ENCODE measurements at places on chromosomes 7 and 10.

DNA sequence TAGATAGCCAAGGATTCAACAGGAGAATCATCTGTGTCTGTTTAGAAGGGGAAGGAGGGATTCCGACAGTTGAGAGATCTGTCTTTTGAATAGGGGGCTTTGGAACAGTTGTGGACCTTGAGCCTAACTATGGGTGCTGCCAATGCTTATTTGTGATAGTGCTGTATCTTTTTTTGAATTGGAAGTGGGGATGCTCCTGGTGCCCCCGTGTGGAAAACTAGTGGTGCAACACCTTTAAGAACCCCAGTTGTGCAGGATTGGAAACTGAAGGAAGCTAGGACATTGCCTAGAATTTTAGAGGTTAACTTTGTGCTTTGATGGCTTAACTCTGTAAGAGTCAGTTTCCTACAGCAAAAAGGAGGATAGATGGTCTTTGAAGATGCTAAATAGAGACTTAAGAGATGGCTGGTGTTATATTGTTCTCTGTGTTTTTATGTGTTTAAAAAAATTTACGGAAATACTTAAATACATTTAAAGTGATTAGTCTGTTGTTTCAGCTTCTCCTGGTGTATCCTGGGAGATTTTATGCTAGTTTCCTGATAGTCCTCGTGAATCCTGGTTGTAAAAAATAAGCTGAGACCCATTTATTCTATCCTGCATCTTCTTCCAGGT is 69.3 kb downstream of the AP3M1 start:
- no peak for DNase-seq

- no peak for DNase-seq
These were observed 367.7 kb upstream of the SEMA3D start for GRCh38 chr7:85554236-85555178.

DNA sequence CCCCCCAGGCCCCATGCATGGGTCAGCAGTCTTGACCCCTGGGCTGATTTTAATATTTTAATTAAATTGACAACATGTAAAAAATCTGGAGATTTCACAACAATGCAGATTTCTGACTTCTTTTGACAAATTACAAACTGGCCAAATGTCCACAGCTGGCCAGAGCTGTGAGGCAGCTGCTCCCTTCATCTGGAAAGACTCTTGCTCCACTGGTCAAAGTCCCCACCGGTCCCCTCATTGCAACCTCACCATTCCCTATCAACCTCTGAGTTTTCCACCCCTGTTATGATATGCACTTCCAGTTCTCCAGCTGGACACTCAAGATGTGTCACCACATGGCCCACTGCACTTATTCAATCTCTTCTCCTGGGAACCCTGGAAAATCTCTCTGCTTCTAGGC is 266.2 kb downstream of the KCNMA1 start:
- no peak for DNase-seq

GRCh38 chr10:114031073-114031972 is 12.3 kb upstream of the ADRB1 start:
- DNase-seq = no peak

- DNase-seq = no peak
These were observed 81.4 kb upstream of the MTPN start for GRCh38 chr7:136058546-136058945.

DNA sequence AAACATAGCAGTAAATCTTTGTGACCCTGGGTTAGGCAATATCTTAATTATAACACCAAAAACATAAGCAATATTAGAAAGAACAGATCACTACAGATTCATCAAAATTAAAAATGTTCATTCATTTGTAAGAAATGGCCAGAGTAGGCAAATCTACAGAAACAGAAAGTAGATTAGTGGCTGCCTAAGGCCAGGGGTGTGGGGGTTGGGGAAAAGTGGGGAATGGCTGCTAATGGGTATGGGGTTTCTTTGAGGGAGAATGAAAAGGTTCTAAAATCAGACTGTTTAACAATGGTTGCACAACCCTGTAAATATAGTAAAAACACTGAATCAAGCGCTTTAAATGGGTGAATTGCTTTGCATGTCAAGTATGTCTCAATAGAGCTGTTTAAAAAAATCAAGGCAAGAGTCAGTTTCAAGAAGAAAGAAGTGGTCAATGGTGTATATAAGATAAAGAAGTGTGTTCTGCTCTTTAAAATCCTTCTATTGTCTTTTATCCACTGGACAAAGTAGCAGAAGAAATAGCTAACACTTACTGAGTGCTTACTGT is 42.6 kb downstream of the CDK6 start:
- no peak for DNase-seq

- DNase-seq = no peak
These were observed 10.9 kb downstream of the PARP12 start for GRCh38 chr7:140051820-140052219.

DNA sequence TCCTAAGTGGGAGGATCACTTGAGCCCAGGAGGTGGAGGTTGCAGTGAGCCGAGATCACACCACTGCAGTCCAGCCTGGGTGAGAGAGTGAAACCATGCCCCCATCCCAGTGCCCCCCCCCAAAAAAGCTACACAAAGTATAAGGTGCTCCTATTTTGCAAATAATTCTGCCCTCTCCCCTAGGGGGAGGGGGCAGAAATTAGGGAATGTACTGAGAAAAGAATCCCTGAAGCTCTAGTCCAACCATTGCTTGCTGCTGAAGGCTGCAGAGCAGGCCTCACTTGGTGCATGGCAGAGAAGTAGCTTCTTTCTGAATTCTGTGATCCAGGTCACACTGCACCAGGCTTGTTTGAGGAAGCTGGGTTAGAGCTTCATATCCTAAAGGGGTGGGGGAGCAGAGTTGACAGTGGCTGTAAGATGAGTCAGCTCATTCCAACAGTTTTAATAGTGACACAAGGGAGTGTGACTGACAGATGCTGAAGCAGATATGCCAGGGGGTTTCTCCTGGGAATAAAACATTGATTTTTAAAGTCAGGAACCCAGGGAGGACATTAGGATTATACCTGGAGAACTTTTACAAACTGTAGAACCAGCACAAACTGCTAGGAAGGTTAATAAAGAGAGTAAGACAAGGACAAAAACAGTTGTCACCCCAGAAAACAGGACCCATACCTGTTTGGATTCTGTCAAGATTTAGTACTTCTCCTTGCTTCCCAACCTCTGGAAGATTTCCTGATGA is 32.8 kb upstream of the STRIP2 start:
- no peak for DNase-seq

- DNase-seq = no peak
These were observed 891.9 kb upstream of the MBL2 start for GRCh38 chr10:53664282-53665019.

GRCh38 chr7:68691261-68692216 is 906.7 kb upstream of the AUTS2 start:
- no peak for DNase-seq

GRCh38 chr10:12825260-12825849 is 176.2 kb downstream of the CCDC3 start:
- no peak for DNase-seq
